NCI-H2029 treated with DMSO at 0.1 percent for 48 hours (cell line): ENCODE measurements at places on chromosomes 16 and 17.

- no peak for DNase-seq
Observed at GRCh38 chr16:80120899-80121521, 419.8 kb upstream of the DYNLRB2 start.

GRCh38 chr16:88059701-88060386 is 108.6 kb downstream of the BANP start:
- no peak for DNase-seq

DNA sequence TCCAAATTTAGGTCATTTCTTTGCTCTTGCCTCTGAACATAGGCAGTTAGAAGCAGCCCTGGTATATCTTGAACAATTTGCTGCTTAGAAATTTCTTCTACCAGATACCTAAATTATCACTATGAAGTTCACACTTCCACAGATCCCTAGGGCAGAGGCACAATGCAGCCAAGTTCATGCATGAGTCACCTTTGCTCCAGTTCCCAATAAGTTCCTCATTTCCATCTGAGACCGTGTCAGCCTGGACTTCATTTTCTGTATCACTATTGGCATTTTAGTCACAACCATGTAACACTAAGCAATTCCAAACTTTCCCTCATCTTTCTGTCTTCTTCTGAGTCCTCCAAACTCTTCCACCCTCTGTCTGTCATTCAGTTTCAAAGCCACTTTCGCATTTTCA is 45.0 kb downstream of the KCNJ16 start:
- DNase-seq: no peak

- DNase-seq: no peak
Observed at GRCh38 chr16:84605339-84605848, 12.5 kb downstream of the COTL1 start.

DNA sequence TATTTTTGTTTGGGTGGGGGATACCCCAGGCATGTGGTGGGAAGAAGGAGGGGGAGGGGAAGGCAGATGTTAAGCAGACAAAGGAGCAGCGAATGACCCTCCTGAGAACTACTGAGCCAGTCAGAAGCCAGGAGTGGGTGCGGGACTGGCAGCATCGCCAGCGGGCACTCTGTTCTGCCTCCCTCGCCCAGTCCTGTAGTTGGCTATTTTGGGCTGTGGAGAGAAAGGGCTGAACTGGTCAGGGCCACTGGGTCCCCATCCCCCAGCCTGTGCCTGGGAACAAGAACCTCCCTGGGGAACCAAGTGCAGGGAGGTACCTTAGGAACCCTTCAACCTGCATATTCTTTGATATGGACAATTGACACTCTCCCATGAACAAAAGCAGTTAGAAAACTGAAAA is 6.4 kb downstream of the LRRC3C start:
- no peak for DNase-seq

- DNase-seq: no peak
Observed at GRCh38 chr17:74465378-74466110, 890 bp upstream of the CD300A start.

GRCh38 chr16:17471719-17472461 is 1.1 kb upstream of the XYLT1 start:
- DNase-seq: no peak

DNA sequence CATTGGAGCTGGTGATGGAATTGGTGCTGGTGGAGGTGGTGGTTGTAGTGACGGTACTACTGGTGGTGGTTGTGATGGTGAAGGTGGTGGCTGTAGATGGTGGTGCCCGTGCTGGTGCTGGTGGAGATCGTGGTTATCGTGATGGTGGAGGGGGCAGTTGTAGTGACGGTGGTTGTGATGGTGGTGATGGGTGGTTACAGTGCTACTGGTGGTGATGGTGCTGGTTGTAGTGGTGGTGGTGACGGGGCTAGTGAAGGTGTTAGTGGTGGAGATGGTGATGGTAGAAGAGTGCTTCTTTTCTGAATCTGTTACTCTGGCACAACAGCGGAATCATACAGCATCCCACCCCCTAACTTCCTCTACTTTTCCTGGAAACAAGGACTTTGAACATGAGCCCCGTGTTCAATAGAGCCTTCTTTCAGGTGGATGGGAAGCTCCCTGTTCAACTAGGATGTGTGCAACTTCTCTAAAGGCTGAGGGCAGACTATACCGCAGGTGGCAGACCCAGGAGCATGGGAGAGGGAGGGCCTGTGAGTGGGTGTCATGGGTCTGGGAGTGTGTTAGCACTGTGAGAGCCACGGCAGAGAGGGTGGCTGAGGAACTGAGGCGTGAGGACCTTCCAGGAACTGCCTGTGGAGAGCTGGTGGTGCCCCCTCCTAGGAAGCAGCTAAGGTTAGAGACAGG is 8.2 kb downstream of the TBX21 start:
- no peak for DNase-seq

DNA sequence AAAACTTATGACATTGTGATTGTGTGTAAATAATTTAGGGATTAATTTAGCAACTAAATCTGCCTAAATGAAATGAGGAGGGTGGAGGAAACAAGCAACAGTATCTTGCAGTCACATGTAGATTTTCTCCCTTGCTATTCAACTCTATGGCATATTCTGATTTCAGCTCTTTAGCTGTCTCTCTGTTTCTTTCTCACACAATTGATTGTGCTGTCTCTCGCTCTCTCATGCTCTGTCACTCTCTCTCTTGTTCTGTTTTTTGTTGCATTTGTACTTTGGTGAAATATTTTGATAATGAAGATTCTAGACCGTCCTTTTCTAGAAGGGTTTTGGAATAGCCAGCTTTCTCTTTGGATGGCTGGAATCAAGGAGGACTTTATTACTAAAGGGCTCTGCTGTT is 70.6 kb downstream of the BCAS3 start:
- DNase-seq: no peak

GRCh38 chr17:76384987-76385891 is 830 bp downstream of the SPHK1 start:
- no peak for DNase-seq

DNA sequence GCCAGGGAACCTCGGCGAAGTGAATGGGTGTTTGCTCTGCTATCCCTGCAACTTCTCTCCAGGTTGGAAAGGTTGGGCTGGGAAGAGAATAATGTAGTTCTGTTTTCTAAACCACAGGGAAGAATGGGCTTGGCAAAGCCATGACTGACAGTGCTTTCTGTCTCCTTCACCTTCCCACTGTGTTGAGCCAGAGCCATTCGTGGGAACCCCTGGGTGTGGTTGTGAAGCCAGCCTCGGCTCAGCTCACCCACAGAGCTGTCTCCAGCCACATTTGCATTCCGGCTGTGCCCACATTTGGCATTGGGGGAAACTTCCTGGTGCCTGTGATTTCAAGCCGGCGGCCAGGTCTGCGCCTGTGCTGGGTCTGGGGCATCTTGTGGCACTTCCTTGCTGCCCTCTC is 39.9 kb downstream of the BAIAP2 start:
- no peak for DNase-seq

GRCh38 chr17:47643116-47643515 is 6.6 kb upstream of the KPNB1 start:
- DNase-seq: no peak

DNA sequence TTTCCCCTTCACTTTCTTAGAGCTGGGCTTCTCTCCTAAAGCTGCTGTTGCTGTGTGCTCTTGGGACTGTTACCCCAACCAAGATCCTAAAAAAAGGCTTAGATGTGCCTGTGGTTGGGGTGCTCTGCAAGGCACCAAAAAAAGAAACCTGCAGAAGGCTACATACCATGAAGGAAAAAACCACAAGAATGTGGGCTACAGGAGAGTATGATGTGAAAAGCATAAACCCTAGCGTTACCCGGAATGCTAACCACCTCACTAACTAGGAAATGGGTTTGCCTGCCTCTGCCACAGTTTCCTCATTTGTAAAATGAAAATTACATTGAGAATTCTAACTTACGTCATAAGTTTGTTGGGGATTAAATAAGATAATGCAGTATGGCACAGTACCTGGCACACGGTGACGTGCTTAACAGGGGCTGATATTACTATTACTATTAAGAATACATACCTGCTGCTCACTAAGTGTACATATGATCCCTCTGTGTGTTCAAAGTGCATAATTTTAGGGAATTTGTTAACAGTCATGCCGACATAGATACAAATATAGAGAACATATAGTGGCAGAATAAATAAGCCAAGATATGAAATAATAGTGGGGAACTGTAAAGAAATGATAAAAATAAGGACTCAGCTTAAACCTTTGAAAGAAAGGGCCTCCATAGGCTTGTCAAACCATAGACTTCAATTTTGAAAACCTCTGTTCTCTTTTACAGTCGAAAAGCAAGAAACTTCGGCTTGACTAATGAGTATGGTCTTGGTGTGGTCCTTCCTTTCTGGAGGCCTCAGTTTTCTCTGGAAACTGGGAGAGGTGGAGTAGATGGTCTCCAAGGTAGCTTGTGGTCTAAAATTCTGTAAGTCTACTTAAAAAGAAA is 177.8 kb upstream of the TBX2 start:
- DNase-seq: no peak

GRCh38 chr17:3965118-3965800 is 1.0 kb upstream of the ATP2A3 start:
- no peak for DNase-seq

- DNase-seq: no peak
Observed at GRCh38 chr17:77322514-77323412, 182.0 kb downstream of the SEC14L1 start.

- DNase-seq: peak; percentile 4
Observed at GRCh38 chr17:64406321-64407200, 15.9 kb upstream of the PECAM1 start.

- DNase-seq: no peak
Observed at GRCh38 chr16:87329436-87330256, 12.5 kb upstream of the C16orf95 start.

DNA sequence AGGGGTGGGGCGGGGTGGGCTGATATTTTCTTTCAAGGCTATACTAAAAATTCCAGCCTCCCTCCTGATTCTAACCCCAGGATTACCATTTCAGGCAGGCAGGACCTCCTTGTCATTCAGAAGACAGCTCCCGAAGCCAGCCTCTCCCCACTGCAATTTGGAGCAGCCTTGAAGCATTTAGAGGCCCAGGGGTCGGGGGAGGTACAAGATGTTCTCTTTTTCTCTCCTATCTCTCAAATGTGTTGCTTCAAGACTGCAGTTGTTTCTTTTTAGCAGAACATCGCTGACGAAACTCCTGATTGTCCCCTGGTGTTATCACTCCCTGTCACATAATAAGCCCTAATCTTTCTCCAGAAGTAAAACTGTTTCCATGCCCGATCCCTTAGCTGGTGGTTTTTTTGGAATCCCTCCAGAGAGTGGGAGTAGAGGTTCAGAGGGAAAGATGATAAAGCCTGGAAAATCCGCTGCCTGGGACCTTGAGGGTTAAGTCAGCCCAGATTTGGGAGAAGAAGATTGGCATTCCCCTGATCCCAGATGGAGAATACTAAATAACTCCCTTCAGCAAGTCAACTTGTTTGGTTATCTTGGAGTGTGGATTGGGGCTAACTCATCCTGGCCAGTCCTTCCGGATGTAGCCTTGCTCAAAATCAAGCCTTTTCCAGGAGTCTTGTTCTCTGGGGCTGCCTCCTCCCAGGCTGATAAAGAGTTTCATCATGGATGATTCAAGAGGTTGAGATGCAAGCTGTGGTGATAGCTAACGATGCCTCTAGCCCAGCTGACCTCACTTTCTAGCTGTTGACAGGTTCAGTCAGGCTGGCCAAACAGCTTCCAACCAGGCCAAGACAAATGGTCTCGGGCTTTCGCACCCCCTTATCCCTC is 71.3 kb downstream of the SOX9 start:
- DNase-seq: no peak

DNA sequence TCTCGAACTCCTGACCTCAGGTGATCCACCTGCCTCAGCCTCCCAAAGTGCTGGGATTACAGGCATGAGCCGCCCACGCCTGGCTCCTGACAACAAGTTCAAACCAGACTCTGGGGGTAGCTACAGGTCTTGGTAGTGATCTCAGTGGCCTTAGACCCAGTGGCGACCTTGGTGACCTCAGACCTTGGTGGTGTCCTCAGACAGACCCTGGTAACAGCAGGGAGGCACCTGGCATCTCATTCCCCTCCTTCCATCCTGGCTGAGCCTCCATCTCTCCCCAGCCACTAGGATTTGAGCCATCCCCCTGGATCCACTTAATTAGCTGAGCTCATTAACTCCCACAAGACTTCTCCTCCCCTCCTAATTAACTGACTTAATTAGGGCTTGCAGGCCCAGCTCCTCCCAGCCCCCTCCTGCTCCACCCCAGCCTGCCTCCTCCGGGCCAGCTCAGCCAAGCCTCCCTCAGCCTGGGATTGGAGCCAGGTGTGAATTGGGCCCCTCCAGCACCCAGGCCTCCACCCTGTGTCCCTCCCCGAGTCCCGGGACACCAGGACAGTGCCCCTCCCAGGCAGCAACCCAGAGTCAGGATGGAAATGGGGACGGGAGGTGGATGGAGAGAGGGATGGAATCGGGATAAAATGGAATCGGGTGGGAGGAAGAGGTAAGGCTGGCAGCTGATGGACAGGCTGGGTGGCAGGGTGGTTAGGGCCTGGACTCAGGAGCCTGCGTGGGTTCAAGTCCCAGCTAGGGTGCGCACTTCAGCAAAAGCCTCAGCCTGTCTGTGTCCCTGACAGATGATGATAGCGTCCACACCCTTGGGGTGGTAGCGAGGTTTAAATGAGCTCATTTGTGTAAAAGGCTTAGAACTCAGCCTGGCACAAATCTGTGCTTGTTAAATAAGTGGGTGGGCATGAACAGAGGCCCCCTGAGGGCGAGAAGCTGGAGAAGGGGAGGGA is 11.2 kb upstream of the SBK1 start:
- DNase-seq: no peak

DNA sequence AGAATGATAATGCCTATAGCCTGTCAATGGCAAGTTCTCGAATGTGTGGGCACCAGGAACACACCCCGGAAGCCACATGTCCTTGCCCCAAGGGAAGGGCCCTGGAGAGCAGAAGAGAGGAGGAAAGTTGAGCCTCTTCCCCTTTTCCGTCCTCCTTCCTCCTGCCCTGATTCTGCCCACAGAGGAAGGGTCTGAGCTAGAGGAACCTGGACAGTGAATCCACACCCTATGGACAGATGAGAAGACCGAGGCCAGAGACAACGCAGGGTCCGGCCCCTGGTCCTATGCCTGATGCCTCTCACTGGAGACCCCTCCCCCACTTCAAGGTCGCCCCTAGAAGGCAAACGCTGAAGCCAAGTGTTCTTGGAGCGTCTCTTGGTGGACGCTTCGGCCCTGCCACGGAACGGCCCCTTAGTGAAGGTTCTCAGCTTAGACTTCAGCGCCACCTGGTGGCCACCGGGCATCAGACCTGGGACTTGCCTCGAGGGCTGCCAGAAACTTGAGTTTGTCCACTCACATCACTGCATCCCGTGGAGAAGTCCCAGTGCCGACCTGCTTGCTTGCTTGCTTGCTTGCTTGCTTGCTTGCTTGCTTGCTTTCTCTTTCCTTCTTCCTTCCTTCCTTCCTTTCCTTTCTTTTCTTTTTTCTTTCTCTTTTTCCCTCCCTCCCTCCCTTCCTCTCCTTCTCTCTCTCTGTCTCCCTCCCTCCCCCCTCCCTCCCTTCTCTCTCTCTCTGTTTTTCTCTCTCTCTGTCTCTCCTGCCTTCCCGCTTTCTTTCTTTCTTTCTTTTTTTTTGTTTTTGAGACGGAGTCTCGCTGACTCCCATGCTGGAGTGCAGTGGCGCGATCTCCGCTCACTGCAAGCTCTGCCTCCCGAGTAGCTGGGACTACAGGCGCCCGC is 20.6 kb upstream of the SPNS3 start:
- peak; percentile 7 for DNase-seq

GRCh38 chr17:53273126-53273525 is 549.6 kb upstream of the KIF2B start:
- DNase-seq: no peak
